ENCODE measurements at places on chromosomes 7 and 10. TPM values are rescaled to one million over a fixed set of nuclear protein-coding genes. Genes with fewer than 3 reads are reported as not detected.

SCART1 gene
- total RNA-seq, result 8.9 TPM

SPAM1 gene
- not detected for total RNA-seq

SPDYE2B gene
- total RNA-seq, result not detected

ENKUR gene
- not detected for total RNA-seq

SPDYE8 gene
- total RNA-seq, result not detected

SPACDR gene
- 3.3 TPM for total RNA-seq
